D341Med (cell line): ENCODE measurements at places on chromosomes 2 and 18.

- DNase-seq: no peak
These were observed 2185.6 kb upstream of the CELF4 start for GRCh38 chr18:39751161-39751560.

- DNase-seq: no peak
These were observed 39.6 kb downstream of the RAB3GAP1 start for GRCh38 chr2:135091681-135092080.

GRCh38 chr2:144583741-144584453 lies 64.0 kb upstream of the ZEB2 start:
- no peak for DNase-seq

GRCh38 chr2:218145124-218145523 lies 19.3 kb downstream of the CXCR2 start:
- no peak for DNase-seq

DNA sequence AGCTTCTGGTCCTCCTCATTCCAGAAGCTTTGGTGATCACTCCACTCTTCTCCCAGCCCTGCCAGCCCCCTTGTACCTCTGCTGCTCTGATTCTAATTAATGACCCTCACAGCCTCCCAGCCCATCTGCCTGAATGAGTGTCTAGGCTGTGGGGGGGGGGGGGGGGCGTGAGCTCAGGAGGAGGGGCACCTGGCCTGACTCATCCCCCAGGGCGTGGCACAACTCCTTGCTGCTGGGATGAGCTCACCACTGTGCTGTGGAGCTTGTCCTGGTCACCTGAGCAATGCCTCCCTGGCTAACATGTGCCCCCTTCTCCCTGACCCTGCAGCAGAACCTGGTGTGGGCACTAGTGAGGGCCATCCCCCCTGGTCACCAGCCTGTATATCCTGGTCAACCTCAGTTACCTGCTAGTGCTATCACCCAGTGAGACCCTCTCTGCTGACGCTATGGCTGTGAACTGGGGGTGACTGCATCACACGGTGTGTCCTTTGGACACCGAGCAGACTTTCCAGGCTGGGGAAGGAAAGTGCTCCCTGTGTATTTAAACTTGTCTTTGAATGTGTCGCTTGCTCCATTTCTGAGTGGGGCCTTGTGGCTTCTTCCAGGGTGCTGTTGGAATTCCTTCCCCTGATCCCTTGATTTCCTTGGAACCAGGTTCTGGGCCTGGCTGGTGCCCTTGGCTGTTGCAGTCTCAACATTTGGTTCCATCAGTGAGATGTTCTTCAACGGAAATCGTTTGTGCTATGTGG lies 41.5 kb upstream of the PUM2 start:
- DNase-seq: no peak

DNA sequence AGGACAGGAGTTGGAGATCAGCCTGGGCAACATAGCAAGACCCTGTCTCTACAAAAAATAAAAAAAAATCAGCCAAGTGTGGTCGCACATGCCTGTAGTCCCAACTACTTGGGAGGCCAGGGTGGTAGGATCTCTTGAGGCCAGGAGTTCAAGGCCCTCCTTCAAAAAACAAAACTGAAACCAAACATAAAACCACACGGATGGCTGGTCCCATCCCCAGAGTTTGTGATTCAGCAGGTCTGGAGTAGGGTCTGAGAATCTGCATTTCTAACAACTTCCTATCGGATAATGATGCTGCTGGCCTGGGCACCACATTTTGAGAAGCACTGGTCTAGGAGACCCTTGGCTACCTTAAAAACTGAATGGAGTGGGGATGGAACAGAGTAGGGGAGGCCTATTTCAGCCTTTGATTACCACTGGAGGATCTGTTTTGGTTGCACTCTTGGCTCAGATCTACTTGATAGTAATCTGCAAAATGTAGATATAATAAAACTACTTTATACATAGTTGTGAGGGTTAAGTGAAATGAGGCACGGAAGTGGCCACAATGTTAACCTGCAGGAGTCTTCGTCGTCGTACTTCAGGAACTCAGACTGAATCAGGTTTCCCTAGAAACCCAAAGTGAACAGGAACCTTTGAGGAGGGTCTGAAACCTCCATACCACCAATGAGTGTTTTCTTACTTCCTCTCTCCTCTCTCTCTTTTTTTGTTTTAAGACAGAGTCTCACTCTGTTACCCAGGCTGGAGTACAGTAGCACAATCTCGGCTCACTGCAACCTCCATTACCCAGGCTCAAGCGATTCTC lies 25.5 kb upstream of the NFE2L2 start:
- DNase-seq: no peak

DNA sequence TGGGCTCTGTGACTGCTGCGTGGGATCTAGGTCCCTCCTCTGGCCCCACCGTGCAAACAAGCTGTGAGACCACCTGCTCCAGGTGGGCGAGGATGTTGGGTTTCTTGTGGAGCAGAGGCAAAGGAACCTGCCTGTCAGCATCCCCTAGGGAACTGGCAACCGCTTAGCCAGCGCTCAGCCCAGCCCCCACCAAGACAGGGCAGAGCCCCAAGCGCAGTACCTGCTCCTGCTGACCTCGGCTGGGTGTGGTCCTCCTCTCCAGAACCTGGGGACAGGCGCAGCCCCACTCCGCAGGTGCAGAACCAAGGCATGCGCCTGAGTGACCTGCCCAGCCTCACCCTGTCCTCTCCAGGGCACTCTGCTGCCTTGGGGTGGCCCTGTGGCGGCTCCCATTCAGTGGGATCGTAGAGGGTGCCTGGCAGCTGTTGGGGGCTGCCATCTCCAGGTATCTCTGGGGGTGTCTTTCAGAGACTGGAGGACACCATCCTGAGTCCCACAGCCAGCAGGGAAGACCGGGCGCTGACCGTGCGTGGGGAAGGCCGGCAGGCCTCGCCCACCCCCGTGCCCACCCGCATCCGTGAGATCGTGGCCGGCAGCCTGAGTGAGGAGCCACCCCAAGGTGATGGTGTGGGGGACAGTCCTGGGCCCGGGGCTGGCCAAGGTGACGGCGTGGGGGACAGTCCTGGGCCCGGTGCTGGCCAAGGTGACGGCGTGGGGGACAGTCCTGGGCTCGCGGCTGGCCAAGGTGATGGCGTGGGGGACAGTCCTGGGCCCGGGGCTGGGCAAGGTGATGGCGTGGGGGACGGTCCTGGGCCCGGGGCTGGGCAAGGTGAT lies 12.3 kb downstream of the CROCC2 start:
- no peak for DNase-seq

DNA sequence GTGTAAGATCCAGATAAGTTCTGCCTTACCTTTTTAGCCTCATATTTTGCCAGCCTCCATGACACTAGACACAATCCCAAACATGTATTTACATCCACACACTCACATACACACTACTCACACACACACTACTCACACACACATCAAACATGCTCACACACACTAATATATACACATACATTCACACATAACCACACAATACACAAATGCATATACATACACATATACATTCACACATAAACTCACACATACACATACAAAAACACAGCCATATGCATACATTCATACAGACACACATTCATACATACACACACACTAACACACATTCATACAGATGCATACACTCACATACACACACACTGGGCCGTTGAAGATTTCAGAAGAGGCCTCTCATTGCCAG lies 109.5 kb downstream of the MAIP1 start:
- no peak for DNase-seq

GRCh38 chr2:231361701-231362554 lies 33.6 kb upstream of the B3GNT7 start:
- DNase-seq: no peak

GRCh38 chr2:111200333-111200881 lies 79.7 kb downstream of the BCL2L11 start:
- DNase-seq: no peak

GRCh38 chr2:170446078-170446477 lies 268.1 kb downstream of the MYO3B start:
- no peak for DNase-seq

DNA sequence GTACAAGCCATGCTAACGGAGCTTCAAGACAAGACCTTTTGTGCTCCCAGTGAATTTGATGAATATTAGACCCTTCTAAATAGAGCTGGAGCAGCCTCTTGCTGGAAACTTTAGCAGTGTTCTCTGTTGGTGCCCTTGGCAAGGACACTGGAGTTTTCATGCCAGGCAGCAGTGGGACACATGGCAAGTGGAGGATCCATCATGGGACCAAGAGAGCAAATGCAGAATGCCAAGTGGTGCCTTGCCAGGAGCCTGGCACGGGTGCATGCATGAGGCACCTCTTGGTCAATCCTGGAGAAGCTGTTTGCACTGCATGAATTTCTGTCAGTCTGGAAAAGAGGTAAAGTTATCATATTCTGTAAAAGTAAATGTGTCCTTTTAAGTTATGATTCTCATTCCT lies 59.1 kb downstream of the NETO1 start:
- DNase-seq: no peak

DNA sequence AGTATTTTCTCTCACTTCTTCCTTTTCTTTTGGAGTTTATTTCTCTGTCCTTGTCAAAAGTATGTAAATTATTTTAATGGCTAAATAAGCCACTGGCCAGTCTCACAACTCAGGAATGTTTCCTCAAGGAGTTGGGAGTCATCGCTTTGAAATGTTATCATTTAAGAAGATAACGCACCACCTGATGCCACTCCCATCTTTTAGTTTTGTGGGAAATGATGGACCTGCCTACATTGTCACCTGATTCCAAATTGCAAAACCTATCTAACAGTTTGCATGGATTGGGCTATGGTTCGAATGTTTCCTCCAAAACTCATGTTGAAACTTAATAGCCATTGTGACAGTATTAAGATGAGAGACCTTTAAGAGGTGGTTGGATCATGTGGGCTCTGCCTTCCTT lies 32.4 kb upstream of the PPM1B start:
- no peak for DNase-seq

DNA sequence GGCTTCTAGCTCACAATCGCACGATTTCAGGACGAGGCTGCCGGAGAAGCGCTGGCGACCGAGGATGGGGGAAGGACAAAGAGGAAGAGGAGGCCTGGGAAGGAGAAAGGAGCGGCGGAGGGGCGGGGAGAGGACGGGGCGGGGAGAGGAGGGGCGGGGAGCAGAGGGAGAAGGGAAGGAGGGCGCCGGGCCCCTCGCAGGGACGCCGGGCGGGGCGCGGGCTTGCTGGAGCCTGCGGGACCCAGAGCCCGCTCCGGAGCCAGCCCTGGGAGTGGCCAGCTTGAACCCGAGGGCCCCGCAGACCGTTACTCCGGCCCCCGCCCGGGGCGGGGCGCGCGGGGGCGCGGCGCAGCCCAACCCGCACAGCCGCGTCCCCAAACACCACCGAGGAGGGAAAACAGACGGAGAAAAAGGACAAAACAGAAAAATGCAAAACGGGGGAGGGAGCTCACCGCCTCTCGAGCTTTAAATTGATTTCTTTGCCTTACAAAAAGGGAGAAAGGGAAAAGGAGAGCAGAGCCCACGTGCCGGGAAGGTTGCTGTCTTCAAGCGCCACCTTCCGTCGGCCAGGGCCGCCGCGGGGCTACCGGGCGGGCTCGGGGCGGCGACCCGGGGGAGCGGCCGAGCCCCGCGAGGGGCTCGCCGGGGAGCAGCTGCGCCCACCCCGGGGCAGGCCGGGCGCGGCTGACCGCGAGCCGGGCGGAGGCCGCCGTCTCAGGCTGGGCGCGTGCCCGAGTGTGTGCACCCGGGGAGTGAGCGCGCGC lies 781 bp upstream of the SOX11 start:
- DNase-seq: peak; percentile 80

GRCh38 chr2:215034154-215034553 lies 104.3 kb downstream of the ABCA12 start:
- no peak for DNase-seq

DNA sequence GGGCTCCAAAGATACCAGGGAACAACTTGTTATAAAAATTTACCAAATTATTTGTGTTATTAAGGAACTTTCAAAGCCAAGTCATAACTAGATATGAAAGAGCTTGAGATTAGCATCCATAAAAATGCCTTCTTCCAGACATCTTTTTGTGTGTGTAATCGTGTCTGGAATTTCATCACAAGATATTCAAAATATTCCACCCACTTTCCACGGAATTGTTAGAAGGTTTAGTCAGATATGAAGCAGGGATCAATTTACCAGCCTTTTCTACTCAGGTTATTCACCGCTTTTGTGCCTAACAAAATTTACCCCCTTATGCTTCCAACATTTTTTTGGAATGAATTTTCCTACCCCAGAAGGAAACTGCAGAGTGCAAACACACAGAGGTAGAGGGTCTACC lies 130.2 kb upstream of the ACVR2A start:
- no peak for DNase-seq

- DNase-seq: no peak
These were observed 6.4 kb downstream of the TNS1 start for GRCh38 chr2:217996361-217996760.

- no peak for DNase-seq
These were observed 960.9 kb downstream of the CBLN2 start for GRCh38 chr18:71583252-71583651.

GRCh38 chr2:178391701-178392100 lies 59.3 kb downstream of the PRKRA start:
- DNase-seq: no peak

DNA sequence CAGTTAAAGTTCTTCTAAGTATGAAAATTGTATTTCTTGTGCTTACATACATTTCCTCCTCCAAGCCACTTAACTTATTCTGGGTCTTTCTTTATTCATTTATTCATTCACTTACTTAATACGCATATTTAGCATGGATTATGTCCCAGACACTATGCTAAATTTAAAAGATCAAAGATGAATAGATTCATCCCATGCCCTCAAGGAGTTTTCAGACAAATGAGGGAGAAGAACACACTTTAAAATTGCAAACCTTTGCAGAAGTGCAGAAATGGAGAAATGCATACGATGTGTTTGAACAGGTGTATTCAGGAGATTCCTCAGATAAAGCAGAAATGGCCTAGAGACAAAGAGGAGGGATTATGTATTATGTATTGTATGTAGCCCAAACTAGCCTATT lies 298.7 kb upstream of the SOX11 start:
- DNase-seq: no peak

- no peak for DNase-seq
These were observed 31.2 kb downstream of the ALPK2 start for GRCh38 chr18:58597649-58598048.

DNA sequence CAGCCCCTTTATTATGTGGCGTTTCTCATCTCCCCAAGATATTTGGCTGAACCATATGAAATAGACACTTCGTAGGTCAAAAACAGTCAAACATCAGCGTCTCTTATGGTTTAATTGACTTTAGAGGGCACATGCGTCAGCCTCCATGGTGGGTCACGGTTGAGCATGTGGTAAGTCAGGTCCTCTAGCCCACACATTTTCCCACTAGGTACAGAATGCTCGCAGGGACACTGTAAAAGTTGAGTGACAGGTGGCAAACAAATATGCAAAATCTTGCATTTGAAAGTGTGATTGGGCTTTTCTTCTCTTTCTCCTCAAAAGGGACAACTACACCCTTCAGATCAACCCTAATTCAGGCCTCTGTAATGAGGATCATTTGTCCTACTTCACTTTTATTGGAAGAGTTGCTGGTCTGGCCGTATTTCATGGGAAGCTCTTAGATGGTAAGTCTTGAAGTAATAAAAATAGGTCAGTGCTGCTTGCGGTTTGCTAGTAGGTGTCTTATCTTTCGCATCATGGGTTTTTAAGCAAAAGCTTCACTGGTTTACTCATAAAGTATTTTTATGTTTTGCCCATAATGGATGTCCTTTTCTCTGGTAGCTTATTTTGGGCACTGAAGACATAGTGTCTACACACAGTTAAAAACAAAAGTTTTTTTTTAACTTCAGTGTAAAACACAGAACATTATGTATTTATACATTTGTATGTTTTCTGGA lies 261.3 kb downstream of the ALPK2 start:
- no peak for DNase-seq
